Activated naive CD4-positive, alpha-beta T cell treated with Interleukin-2 at 50 U/mL for 16 hours (primary cell): ENCODE measurements at places on chromosomes 7 and 10.

DNA sequence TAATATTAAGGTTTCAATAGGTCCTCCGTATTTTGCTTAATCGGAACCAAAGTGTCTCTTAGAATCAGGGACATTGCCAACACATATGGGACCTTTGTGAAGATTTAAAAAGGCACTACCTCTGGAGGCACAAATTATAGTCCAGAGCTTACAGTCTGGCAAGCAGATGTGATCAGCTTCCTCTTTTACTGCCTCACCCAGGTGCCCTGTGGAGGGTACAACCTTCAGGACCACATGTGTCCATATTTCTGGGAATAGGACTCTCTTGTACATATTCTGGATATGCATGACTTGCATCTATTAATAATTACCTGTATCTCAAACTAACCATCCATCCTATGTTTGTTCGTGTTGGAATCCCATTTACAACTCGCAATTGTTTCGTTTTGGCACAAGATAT lies 60.0 kb downstream of the HGF start:
- DNase-seq, result no peak

DNA sequence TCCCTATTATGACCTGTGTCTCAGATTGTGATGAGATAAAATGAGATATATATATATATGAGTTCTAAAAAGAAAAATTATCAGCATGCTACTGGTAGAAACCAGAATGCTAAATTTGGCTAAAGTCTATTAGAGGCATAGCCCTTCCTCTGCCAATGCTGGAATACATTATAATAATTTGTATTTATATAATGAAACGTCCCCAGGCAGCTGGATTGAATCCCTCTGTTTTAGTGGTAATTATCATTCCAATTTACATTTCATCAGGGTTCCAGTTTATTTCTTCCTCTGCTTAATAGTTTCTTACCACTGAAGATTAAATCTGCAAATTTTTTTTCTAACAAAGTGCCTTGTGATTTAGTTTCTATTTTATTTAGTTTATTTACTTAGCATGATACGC lies 71.8 kb upstream of the ABI1 start:
- DNase-seq, result no peak

- DNase-seq, result no peak
Measured at GRCh38 chr7:83201355-83201754, 38.7 kb upstream of the PCLO start.

GRCh38 chr7:151632750-151633515 lies 113.2 kb upstream of the RHEB start:
- peak; percentile 65 for DNase-seq

- no peak for DNase-seq
Measured at GRCh38 chr10:48457949-48458661, 146.8 kb downstream of the ARHGAP22 start.

DNA sequence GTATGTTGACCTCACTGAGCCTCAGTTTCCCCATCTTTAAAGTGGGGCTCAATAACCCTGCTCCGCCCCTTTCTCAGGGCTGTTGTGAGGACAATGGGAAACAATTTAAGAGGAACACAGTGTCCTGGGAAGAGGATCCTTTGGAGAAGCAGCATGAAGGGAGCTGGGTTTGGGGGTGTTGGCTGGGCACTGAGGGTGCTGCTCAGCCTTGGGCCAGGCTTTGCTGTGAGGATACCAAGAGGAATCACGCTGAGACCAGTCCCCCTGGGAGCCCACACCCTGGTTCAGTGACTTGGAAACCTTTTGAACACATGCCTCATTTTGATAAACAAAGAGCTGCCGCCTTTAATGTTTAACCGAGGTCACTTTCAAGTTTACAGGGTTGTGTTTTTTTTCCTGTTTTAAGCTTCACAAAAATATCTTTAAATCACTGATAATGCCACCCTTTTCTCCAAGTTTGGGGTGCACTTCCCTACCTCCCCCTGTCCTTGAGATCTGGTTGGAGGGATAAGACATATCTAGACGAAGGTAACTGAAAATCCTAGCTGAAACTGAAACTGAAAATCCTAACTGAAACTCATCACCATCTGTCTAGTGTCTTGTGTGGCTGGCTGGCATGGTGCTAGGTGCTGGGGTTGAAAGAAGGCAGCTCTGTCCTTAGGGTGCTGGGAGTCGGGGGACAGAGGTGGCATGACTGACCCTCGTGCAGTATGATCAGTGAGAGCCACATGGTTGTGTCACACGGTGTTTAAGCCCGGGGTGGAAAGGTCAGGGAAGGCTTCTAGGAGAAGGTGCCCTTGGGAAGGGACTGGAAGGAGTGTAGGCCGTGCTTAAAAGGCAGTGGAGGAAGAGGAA lies 27.7 kb downstream of the ZNF775 start:
- DNase-seq, result peak; percentile 47

DNA sequence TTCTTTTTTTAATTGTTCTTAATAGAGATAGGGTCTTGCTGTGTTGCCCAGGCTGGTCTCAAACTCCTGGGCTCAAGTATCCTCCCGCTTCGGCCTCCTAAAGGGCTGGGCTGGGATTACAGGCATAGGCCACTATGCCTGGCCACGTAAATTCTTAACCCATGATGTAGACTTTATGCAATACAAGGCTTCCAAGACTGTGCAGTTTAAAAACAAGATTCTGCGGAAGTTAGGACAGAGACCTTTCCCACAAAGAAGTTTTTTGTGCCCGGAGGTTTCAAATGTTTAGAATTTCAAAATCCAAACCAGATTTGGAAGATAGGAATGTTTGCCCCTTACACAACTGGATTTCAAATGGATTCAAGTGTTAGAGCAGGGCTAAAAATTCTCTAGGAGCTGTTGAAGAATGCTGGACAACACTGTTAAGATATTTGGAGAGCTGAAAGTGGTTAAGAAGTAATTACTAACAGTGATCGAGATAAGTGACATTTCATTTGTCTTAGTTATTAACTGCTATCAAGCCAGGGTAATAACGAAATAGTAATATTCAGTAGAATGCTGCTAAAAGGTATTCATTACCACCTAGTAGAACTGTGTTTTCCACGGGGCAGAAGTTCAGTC lies 7.4 kb downstream of the APBB1IP start:
- DNase-seq, result no peak

DNA sequence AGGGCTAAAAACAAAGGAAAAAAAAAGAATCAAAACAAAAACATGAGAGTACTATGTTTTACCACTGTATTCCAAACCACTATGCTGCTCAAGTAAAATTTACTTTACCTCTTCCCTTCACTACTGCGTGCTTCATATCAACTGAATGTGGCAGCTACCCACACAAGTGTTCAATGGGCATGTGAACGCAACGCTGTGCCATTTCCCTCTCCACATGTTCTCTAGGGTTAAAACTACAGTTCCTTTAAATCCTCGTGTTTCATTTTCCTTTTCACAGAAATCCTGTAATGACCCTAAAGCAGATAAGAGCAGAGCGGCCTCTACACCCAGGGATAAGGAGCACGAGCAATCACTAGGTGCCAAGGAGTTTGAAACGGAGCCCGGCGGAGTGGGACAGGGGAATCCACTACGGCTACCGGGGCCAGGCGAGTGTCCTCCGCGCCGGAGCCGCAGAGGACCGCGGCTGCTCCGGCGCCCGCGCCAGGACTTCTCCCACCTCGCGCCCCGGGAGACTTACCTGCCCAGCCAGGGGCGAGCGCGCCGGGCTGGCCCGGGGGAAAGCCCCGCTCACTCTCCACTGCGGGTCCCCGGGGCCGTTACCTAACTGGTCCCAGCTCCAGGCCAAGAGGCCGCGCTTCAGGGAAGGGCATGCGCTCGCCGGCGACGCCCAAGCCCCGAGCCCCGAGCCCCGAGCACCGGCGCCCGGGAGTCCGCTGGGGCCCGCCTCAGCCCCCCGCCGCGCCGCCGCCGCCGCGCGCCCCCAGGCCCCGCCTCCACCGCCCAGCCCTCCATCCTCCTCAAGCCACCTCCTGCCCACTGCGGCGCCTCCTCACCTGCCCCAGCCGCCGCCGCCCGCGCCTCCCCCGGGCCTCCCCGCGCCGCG lies 711 bp downstream of the NAMPT start:
- DNase-seq, result peak; percentile 68

GRCh38 chr7:154777023-154777422 lies 225.9 kb downstream of the PAXIP1 start:
- no peak for DNase-seq

DNA sequence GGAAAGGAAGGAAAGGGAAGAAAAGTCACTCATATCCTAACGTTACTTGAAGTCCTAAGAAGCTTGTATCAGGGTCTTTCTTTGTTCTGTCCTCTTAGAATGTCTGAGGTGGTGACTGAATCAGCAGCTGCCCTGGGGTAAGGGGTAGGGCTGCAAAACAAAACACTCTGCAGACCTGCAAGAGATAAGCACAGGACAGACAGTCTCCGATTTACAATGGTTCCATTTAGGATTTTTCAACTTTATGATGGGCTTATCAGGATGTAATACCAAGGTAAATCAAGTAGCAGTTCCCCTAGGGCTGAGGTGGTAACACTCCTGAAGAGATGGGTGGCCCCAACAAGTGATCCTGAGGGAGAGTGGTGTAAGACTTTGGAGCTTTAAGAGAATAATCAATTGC lies 16.5 kb downstream of the KDM7A start:
- DNase-seq, result no peak

- no peak for DNase-seq
Measured at GRCh38 chr10:67241451-67241850, 315.6 kb downstream of the LRRTM3 start.

- no peak for DNase-seq
Measured at GRCh38 chr7:149721084-149721601, 52.2 kb downstream of the ZNF467 start.
